Natural killer cell treated with Interleukin-12 subunit alpha and Interleukin-12 subunit beta and Interleukin-15 and Interleukin-18, amount 100 ng/mL, for 72 hours (primary cell): ENCODE measurements at places on chromosomes 16 and 17.

GRCh38 chr17:69047368-69048263, 13.1 kb downstream of the ABCA9 start:
- H3K27ac ChIP-seq = no peak overlapping the region
- no peaks in the 10 kb centered on the region for H3K27me3 ChIP-seq
- no peak for DNase-seq
- H3K36me3 ChIP-seq = no peaks in the 10 kb centered on the region

DNA sequence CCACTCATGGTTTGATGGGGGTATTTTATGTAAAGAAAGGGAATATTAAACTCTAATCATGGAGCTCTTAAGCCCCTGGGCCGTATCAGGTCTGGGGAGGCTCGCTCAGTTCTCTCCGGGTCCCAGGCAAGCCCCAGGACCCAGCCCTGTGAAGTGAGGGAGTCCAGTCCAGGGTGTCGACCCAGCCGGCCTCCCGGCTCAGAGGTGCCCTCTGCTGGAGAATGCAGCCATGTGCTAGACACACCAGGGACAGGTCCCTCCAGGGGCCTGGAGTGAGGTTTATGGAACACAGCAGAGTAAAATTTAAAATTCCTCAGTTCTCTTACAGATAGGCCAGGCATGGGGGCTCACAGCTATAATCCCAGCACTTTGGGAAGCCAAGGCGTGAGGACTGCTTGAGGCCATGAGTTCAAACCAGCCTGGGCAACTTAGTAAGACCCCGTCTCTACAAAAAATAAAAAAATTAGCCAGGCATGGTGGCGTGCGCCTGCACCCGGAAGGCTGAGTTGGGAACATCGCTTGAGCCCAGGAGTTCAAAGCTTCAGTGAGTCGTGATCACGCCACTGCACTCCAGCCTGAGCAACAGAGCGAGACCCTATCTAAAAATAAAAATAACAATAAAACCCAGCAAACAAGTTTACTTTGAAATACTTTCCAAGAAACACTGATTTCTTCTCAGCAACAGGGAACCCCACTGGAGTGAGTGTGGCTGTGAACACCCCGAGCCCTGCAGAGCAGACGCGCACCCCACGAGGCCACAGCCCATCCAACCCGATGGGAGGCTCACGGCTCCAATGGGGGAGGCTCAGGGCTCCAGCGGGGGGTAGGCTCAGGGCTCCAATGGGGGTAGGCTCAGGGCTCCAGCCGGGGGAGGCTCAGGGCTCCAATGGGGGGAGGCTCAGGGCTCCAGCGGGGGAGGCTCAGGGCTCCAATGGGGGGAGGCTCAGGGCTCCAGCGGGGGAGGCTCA, 72.2 kb downstream of the ZNF778 start:
- no peak overlapping the region for H3K4me3 ChIP-seq
- DNase-seq = peak; percentile 80
- no peak overlapping the region for H3K27ac ChIP-seq
- H3K27me3 ChIP-seq = no peaks in the 10 kb centered on the region

DNA sequence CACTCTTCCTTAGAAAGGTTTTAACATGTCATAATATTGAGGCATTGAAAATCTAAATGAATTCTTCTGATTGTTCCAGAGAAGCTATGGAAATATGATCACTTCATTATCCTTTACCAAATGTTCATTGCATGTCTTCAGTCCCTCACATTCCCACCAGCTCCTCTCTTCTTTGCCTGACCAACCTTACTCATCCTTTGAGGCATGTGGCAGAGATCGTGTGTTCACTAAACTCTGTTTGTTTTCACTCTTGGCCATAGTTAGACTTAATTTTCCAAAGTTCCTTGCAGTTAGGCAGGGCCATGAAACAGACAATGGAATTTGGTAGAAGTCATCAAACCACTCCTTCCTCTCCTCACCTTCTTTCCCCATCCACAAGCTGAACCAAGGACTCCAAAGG, 266.5 kb upstream of the HSBP1 start:
- DNase-seq = no peak
- H3K4me1 ChIP-seq = no peaks in the 10 kb centered on the region
- H3K27ac ChIP-seq = no peak overlapping the region
- no peaks in the 10 kb centered on the region for H3K27me3 ChIP-seq
- no peaks in the 10 kb centered on the region for H3K36me3 ChIP-seq

- H3K27ac ChIP-seq = peak overlapping the region; percentile 65
- DNase-seq = no peak
- H3K4me1 ChIP-seq = peaks cover 35% of the 10 kb centered on the region
- H3K4me3 ChIP-seq = peak overlapping the region; percentile 65
- H3K36me3 ChIP-seq = peaks cover 27% of the 10 kb centered on the region
These were observed 47.5 kb downstream of the STAT3 start for GRCh38 chr17:42340691-42341127.

- peak overlapping the region; percentile 81 for H3K27ac ChIP-seq
- no peak for DNase-seq
- no peaks in the 10 kb centered on the region for H3K36me3 ChIP-seq
- H3K4me3 ChIP-seq = peak overlapping the region; percentile 75
- peaks cover 57% of the 10 kb centered on the region for H3K4me1 ChIP-seq
These were observed 145.9 kb upstream of the PLCG2 start for GRCh38 chr16:81633147-81633619.

DNA sequence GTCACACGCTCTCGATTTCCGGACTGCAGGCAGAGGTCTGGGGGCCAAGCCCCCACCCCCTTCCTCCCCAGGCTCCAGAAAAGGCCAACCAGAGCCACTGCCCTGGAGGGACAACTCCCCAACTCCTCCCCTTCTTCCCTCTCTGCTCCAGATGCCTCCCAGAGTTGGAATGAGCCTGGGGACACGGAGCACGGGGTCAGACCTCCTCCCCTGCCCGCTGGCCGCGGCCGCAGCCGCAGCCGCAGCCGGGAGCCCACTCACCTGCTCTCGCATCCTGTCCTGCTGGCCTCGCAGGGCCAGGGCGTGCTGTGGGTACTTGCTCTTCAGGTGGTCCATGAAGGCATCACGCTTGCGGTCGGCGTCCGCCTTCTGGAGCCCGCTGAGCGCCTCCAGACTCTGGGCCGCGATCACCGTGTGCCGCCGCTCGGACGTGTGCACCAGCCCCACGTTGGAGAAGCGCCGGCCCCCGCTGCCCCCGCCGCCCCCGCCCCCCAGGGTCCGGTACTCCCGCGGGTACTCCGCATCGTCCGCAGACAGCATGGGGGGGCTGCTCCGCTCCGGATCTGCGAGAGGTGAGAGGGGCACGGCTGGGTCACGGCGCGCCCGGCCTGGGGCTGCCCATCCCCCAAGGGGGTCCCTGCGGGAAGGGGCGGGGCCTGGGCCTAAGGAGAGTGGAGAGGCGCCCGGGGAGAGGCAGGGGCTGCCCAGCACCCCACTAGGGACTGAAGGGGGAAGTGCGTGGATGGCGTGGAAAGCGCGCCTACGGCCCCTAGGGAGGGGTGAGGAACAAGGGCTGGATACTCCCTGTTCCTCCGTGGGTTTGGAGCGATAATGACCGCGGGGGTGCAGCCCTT, 27.3 kb downstream of the SRCIN1 start:
- H3K4me1 ChIP-seq = no peaks in the 10 kb centered on the region
- no peak for DNase-seq
- H3K27ac ChIP-seq = no peak overlapping the region
- H3K36me3 ChIP-seq = no peaks in the 10 kb centered on the region
